Pulmonary artery endothelial cell (primary cell): ENCODE measurements at places on chromosomes 3 and 15. TPM values are rescaled to one million over a fixed set of nuclear protein-coding genes. Genes with fewer than 3 reads are reported as not detected.

- no peak for DNase-seq
These were observed 18.5 kb downstream of the PAQR9 start for GRCh38 chr3:142945023-142945422.

DNA sequence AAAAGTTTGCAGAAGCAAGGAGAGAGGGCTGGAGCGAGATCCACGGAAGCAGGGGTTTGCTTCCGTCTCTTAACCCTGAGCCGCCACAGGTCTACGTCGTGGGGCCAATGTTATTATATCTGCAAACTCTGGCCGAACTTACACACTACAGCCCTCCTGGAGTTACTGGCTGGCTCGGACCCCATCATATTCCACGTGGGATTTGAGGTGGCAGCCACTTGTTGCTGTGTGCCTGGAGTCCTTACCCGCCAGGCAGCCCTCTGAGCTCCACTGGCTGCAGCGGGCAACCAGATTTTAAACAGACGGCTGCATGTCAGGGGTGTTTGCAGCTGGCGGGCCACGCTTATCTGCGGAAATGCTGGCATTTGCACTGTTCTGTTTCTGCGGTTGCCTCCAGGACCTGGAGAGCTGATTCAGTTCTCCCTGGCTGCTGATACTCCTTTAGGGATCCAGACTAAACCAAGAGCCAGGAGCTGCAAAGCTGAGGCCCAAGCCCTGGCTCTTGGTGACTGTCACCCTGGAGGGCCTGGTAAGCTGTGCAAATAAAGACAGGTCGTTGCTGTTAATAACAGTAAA lies 34.7 kb downstream of the TM2D3 start:
- DNase-seq: no peak

- DNase-seq: no peak
These were observed 31.4 kb downstream of the SEMA7A start for GRCh38 chr15:74402337-74402841.

DNA sequence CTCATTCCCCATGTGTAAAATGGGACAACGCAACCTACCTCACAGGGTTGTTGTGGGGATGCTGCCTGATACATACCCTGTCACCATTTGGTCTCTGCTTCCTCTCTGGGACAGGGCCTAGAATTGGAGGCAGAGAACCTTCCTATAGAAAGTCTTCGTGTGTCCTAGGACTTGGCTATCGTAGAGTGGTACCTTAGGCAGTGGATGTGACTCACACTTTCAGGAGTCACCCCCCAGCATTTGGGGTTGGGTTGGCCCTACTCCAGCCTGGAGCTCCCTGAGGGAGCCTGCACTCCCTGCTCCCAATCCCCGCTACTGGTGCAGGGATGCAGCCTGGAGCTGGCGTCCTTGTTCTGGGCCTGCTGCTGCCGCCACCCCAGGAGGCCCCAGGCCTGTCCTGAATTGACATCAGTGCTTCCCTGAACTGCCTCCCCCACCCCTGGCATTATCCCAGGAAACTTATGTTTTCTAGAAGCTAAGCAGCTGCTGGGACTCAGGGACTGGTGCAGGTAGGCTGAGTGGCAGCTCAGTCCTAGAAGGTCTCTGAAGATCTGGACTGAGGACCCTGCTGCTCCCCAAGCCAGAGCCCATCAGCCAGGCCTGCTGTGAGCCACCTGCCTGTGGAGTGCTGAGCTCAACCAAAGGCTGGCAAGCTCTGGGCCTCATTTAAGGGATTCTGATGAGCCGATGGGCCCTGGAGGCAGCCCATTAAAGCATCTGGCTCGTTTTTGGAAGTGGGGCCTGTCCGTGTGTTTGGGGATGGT lies 9.9 kb downstream of the C15orf39 start:
- DNase-seq: no peak

GRCh38 chr3:14153663-14154062 lies 24.7 kb downstream of the XPC start:
- DNase-seq: no peak

DNA sequence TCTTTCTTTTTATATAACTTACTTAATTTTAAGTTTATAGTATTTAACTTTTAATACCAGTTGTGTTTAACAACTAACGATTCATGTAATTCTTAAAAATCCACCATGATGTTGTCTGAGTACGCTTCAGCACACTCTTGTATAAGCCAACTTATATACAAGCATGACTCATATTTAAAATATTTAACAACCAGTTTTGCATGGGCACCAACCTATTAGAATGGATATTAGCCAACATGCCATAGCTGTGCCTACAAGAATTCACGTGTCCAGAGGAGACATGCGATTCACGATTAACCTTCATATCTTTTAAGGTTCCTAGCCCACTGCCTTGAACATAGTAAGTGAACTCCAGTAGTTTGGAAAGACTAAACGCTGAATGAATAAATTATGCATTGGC lies 1023.2 kb downstream of the TBL1XR1 start:
- DNase-seq: no peak

DNA sequence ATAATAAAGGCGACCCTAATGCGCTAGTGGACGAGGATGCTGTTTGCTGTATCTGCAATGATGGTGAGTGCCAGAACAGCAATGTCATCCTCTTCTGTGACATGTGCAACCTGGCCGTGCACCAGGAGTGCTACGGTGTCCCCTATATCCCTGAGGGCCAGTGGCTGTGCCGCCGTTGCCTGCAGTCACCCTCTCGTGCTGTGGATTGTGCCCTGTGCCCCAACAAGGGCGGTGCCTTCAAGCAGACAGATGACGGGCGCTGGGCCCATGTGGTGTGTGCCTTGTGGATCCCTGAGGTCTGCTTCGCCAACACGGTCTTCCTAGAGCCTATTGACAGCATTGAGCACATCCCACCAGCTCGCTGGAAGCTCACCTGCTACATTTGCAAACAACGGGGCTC lies 7.6 kb downstream of the BRPF1 start:
- DNase-seq: no peak

GRCh38 chr15:26438316-26438715 lies 334.6 kb downstream of the GABRB3 start:
- no peak for DNase-seq

- DNase-seq: no peak
These were observed 341.8 kb downstream of the RAP2B start for GRCh38 chr3:153503873-153504272.

DNA sequence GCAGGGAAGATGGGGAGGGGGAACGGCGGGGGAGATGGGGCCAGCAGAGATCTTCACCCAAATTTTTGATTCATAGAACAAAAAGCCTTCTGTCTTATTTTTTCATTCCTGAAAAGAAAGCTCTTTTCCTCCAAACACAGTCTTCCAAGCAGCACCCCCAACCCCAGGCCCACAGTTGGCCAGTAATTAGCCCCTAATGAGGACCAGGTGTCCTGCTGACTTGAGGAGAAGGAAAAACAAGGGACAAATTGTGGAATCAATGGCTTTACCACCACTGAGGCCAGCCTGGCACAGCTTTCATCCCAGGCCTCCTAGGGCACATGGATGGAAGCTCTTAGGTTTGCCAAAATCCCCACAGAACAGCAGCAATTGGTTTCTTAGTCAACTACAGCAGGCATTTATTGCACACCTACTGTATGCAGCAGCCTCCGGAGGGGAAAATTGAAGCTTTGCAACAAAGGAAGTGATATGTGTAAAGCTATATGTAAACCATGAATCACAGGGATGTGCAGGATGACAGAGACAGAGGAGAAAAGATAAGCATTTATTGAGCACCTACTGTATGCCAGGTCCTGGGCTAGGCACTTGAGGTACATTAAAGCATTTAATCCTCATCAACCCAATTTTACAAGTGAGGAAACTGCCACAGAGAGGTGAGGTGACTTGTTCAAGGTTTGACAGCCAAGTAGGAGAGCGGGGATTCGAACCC lies 199.5 kb downstream of the TBC1D2B start:
- no peak for DNase-seq

- DNase-seq: no peak
These were observed 1.9 kb downstream of the ATP1B3 start for GRCh38 chr3:141878326-141878725.

DNA sequence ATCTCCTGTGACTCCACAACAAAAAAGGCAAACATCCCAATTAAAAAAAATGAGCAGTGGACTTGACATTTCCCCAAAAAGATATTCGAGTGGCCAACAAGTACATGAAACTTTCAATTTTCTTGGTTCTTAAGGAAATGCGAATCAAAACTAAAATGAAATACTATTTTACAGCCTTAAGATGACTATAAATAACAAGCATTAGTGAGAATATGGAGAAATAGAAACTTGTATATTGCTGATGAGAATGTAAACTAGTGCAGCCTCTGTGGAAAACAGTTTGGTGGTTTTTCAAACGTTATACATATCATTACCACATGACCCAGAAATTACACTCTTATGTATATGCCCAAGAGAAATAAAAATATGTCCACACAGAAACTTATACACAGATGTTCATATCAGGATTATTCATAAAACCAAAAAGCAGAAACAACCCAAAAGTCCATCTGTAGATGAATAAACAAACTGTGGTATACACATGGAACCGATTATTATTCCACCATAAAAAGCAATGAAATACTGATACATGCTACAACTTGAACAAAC lies 153.2 kb upstream of the GPR149 start:
- DNase-seq: no peak

DNA sequence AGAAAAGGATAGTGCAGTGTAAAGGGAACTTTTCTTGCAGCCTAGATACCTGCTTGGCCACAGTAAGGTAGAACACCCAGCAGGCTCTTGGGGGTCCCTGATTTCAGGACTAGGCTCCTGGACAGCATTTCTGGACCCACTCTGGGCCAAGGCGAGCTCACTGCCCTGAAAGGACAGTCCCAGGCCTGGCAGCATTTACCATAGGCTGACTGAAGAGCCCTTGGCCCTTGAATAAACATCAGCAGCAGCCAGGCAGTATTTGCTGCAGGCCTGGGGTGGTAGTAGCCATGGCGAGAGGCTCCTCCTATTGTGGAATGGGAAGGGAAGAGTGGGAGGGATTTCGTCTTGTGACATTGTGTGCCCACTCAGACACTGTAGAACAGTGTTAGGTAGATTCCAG lies 529.2 kb downstream of the TUSC7 start:
- no peak for DNase-seq

DNA sequence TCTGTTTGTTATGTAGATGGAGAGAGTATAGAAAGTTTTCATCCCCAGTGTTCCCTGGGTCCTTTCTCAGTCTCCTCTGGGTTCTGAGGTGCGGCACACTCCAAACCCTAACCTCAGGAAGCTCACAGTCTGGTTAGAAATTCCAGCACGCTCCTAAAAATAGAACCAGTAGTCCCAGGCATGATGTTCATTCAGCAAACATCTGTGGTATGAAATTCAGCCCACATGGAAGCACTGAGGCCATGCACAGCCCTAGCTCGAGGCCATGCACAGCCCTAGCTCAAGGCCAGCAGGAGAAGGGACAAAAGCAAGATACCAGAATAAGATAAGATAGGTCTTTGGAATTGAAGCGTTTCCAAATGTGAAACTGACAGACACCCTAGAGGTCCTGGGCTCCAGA lies 82.3 kb upstream of the OXTR start:
- DNase-seq: no peak

The LRRIQ4 gene
- total RNA-seq: 0.07 TPM in 1 of 2 replicates, not detected in the other

The IL20RB gene
- 0.42 and 0.53 TPM in 2 replicates for total RNA-seq

The TICRR gene
- total RNA-seq: 3.2 and 9.2 TPM in 2 replicates

The IL17RD gene
- 1.5 and 1.8 TPM in 2 replicates for total RNA-seq

The GATM gene
- 0.46 and 0.53 TPM in 2 replicates for total RNA-seq

The CHD2 gene
- total RNA-seq: 63.8 and 67.9 TPM in 2 replicates

The NANOGP8 gene
- total RNA-seq: not detected in 2 replicates
